ENCODE measurements at places on chromosomes 4 and X. TPM values are rescaled to one million over a fixed set of nuclear protein-coding genes. Genes with fewer than 3 reads are reported as not detected.

DNA sequence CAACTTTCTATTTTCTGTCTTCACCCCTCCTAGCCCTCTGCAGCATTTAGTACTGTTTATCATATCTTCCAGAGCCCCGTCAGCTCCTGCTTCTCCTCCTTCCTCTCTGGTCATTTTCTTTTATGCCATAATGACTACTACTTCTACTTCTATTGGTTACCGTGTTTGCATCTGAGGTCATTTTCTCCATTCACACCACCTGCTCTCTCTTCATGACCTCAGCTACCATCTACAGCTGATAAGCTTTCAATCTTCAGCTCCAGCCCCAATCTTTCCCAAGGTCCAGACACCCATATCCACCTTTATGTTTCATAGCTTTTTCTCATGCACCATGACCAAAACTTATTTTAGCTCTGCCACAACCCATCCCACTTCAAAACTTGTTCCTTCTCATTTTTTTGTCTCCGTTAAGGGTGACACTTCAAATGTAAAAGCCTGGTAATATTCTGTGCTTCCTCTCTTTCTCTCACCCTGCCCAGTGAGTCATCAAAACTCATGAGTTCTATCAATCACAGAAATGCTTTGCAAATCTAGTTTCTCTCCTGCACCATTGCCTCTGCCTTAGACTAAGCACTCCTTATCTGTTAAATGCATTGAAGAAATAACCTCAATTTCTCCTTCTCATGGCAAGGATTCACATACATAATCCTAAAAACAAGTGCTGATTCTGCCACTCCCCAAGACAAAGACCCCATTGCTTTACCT lies 71.3 kb upstream of the IQCM start:
- DNase-seq, result peak; percentile 30
- H3K27me3 ChIP-seq, result no peaks in the 10 kb centered on the region
- H3K4me3 ChIP-seq, result no peak overlapping the region
- no peak overlapping the region for H3K27ac ChIP-seq
- H3K36me3 ChIP-seq, result no peaks in the 10 kb centered on the region
- H3K4me1 ChIP-seq, result peaks cover 11% of the 10 kb centered on the region

GRCh38 chrX:55490121-55490520 lies 473 bp upstream of the USP51 start:
- DNase-seq, result no peak
- no peak overlapping the region for H3K4me3 ChIP-seq
- H3K36me3 ChIP-seq, result no peaks in the 10 kb centered on the region

DNA sequence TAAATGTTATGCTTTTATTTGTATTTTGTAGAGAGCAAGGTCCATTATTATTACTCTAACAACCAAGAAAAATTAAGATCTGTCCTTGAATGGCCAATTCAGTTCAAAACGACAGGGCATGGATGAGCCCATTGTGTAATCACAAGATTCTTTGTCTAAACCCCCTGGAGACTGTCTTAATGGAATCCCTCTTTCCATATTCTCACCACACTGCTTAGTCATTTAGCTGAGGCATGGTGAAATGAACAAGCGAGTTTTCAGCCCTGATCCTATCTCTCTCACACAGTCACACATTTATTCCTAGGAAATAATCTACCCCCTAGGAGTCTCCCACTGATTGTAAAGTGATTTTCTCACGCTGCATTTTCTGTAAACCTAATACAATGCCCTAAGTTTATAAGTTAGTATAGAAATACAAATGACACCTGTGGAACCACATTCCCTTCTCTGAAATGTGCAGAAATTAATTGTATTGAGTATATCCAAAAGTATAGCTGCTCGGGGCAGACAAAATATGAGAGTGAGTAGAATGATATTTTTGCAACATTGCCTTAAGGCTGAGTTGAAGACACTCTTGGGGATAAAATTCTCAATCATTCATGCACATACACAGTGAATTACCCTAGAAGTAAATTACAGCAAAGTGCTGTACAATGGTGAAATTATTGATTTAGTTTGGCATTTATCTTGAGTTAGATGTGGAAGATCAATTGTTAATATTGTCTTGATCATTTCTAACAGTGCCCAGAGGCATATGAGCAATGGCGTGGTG lies 119.7 kb upstream of the PCDH7 start:
- H3K4me1 ChIP-seq, result no peaks in the 10 kb centered on the region
- H3K27me3 ChIP-seq, result no peaks in the 10 kb centered on the region
- H3K36me3 ChIP-seq, result no peaks in the 10 kb centered on the region

GRCh38 chr4:100483796-100484195 lies 34.0 kb downstream of the EMCN start:
- no peaks in the 10 kb centered on the region for H3K27me3 ChIP-seq
- no peak for DNase-seq
- H3K36me3 ChIP-seq, result no peaks in the 10 kb centered on the region
- no peaks in the 10 kb centered on the region for H3K4me1 ChIP-seq
- H3K27ac ChIP-seq, result no peak overlapping the region
- no peak overlapping the region for H3K4me3 ChIP-seq

Gene KDM6A
- total RNA-seq, result 44.0 TPM

Gene ADH4
- not detected for total RNA-seq

Gene PNMA6A
- 1.9 TPM for total RNA-seq

Gene MAGEA3
- total RNA-seq, result 0.58 TPM

Gene GALNT7
- 98.5 TPM for total RNA-seq

Measured in astrocyte (in vitro differentiated cells and primary cell).